ENCODE measurements at places on chromosomes 1 and 21.
A peak's percentile ranks its signal among the peaks of the same experiment; 100 is the strongest.

GRCh38 chr1:209527372-209527771, 56.1 kb upstream of the CAMK1G start:
- DNase-seq = no peak

- peak; percentile 78 for DNase-seq
Measured at GRCh38 chr1:84433258-84434080, 35.2 kb downstream of the DNASE2B start.

DNA sequence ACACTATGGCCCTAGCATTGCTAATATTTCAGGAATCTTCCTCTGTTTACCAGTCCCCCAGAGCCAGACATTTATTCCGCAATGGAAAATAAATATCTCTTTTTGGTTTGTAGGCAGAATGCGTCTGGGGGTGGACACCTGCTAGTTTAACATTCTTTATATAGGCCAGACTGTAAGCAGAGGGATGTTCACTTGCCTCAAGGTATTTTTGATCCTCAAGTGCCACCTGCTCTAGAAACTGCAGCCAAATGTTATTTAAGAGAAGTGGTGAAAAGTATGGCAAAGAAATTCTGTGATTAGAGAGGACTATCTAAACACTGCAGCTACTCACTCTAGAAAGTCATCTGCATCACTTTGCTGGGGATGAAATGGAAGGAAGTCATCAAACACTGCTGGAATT, 164.7 kb downstream of the NEGR1 start:
- DNase-seq = no peak

DNA sequence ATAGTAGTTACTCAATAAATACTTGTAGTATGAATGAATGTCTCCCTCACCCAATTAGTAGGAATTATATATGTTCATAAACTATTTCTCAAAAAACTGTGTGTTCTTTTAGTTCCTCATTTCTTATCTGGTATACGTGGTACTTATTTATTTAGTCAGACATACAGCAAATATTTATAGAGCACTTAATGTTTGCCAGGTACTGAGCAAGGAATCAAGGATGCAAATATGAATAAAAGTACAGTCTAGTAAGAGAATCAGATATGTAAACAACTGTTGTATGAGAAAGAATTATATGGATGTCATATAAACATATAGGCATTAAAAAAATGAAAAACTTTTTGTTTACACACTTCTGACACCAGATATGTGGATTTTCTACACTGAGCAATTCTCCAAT, 58.5 kb downstream of the ATF6 start:
- DNase-seq = no peak

DNA sequence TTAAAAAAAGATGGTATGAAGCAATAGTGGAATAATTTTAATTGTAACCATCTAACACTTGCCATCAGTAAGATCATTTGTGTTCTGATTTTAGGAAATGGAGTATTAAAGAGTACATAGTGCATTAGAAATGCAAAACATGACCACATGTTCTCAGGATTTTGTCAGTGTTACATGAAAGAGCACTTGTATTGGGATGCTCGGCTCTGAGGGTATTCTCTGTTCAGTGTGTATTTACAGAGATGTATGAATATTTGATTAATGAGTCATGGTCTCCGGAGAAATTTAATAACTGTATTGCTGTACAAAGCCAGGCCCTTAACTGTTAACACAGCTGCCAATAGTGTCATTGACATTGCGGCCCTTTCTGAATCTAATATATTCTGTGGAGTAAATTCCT, 91.7 kb downstream of the ATG4C start:
- DNase-seq = no peak

DNA sequence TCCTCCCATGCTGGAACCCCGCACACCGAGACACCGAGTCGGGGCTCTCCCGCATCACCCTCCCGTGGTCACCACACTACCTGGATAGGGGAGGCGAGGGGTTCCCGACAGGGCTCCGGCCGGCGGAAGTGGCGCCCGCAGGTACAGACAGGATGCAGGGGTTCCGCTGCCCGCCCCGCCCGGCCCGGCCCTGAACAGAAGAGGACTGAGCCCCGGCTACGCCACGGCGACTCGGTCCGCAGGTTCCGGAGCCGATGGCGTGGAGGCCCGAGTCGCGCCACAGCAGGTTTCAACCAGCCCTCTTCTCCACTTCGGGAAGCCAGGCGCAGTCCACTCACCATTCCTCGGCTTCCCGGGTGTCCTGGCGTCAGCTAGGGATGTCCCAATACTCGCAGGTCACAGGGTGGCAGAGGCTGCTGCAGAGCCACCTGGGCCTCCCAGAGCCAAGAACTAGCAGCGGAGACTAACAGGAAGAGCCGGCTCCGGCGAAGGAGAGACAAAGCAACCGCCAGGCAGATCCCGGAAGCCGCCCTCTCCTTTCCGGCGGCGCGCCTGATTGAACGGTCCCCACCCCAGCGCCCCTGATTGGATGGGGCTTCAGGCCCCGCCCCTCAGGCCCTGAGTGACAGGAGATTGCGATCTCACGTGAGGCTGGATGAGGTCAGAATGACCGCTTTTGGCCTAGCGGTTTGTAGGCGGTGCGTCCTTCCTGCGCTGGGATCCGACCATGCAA, at the start of gene ZNF669:
TSS of gene ZNF669 (minus strand) at position 498 of the 733 bp plus-strand sequence. CDS start at position 341, 157 bp downstream.
- DNase-seq = peak; percentile 98

GRCh38 chr1:11981378-11982009, 1.2 kb downstream of the MFN2 start:
- no peak for DNase-seq
